ENCODE measurements at places on chromosomes 12 and 14.

- DNase-seq: no peak
Measured at GRCh38 chr12:122895320-122895703, 612 bp downstream of the VPS37B start.

GRCh38 chr12:51932218-51933076 lies 19.1 kb upstream of the ACVR1B start:
- peak; percentile 39 for DNase-seq

GRCh38 chr14:104150136-104151025 lies 12.0 kb downstream of the KIF26A start:
- DNase-seq: no peak

DNA sequence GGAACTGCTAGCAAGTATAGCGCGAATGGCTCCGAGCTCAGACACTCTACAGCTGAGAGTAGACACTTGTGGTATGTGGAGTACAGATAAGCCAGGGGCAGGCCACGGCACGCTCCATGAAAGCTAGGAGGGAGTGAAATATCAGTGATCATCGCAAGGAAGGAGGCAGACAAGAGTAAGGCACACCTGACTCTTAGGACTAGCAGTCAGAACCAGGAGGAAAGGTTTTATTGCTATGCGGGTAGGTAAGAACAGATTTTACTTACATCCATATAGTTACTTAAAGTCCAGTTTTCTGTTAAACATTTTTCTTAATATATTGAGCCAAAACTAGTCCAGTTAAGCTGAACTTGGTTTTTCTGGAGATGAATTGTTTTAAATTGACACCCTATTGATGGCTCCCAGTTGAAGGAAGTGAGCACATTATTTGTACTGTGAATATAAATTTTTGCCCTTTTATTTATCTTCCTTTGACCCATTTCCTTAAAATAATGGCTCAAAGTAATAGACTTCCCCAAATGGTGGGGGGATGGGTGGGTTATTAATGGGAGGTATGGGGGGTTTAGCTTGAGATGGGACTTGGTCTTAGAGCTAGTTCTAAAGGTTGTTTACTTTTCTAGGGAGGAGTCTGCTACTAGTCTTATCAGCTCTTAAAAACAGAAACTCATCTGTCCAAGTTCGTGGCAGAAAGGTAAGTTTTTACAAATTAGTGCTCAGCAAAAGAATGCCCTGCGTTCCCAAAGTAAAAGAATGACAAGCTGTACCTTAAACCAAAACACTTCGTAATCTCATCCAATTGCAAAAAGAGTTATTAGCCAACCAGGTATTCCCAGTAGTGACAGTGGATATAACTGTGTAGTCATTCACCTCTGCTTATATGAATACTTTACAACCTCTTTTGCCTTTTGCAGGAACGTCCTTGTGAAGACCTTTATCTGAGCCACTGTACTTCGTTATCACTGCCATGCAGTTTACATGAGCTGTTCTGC lies 5.8 kb downstream of the HNRNPA1 start:
- DNase-seq: peak; percentile 16

DNA sequence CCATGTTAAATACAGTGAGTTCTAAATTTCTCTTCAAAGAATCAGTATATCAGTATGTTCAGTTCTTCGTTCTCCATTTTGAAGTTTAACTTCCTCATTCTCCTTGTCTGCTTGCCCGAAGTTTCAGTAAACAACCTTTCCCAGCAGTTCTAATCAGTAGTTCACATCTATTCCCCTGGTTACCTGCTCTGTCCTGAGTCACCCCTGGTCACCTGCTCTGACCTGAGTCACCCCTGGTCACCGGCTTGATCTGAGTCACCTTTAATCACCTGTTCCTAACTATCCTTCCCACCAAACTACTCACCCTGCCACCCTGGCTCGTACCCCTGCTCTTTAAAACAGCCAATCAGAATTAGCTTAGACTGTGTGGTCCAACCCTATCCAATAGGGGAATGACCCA lies 9.4 kb upstream of the OR10G3 start:
- no peak for DNase-seq

- DNase-seq: no peak
Measured at GRCh38 chr14:76985540-76986230, 42.8 kb downstream of the IRF2BPL start.

DNA sequence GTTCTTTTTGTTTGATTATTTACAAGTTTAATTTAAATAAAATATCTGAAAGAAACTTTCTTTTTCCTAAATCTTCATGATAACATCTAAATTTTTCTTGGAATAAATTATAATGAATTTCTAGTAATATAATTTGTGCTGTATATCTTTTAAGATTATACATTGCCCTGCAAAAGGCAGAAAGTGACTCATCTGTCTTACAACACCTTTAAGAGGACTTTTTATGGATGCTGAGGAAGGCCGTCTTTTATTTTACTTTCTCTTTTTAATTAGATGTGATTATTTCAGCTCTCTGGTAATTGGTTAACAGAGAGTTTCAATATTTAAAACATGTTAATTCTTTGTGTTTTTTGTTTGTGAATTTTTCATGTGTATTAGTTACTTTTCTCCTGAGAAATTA lies 598.4 kb downstream of the RPL10L start:
- no peak for DNase-seq
